ENCODE measurements at places on chromosomes 3 and 15. TPM values are rescaled to one million over a fixed set of nuclear protein-coding genes. Genes with fewer than 3 reads are reported as not detected.

RNU5B-1 gene
- total RNA-seq = not detected

DNA sequence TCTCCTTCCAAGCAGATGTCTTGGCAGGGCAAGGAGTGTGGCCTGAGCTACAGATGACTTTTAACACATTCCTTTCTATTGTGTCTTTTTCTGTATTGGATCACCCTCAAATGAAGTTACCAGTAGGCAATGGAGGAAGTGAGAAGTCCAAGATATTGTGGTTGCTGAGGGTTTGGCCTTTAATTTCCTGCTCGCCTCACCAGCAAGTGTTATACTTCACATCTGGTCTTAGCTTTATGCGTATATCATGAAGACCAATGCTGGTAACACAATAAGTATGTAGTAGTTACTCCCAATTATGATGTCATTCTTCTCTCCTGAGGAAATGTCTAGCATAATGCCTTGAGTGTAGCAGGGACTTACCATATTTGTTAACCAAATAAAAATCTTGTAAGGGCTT, 179.9 kb downstream of the ZIC1 start:
- no peak for DNase-seq
- H3K4me3 ChIP-seq = no peak overlapping the region
- H3K27ac ChIP-seq = no peak overlapping the region

DNA sequence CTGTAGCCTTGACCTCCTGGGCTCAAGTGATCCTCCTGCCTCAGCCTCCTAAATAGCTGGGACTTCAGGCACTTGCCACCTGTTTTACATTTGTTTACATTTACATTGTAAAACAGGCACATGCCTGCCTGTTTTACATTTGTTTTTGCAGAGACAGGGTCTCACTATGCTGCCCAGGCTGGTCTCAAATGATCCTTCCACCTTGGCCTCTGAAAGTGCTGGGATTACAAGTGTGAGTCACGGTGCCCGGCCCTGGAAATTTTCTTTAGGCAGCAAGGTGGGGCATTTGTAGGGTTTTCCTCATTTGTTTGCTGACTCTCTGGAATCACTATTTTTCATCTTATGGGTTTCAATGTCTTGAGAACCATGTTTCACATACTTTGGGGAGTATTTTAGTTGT, 25.0 kb downstream of the PIF1 start:
- H3K36me3 ChIP-seq = no peaks in the 10 kb centered on the region
- H3K4me1 ChIP-seq = no peaks in the 10 kb centered on the region
- no peak overlapping the region for H3K27ac ChIP-seq
- DNase-seq = no peak

HYAL1 gene
- 0.28 TPM for total RNA-seq

RASGRF1 gene
- total RNA-seq = not detected

DNA sequence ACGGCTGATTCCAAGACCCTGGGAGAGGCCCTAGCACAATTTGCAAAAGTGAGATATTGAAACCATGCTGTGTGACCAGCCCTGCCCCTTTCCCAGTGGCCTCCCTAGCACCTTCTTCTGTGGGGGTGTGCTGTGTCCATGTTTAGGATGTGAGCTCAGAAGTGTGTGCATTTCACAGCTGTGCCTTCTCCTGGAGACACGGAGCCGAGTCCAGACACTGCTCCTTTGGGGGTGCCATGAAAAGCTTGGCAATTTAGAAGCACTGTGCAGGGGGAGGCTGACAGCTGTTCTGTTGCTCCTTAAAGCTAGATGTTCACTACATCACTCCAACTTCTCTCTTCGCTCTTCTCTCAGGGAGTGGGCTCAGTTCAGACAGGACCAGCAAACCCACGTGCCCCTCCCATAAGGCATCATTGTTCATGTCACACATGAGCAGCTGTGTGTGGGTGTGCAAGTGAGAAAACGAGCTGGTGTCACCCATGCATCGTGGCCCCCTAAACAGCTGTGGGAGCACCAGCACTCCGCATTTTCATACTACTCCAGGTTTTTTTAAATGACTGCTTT, 492.6 kb downstream of the GABRG3 start:
- no peak overlapping the region for H3K4me3 ChIP-seq
- no peaks in the 10 kb centered on the region for H3K36me3 ChIP-seq
- H3K27ac ChIP-seq = no peak overlapping the region
- no peak for DNase-seq
- H3K27me3 ChIP-seq = no peaks in the 10 kb centered on the region
